ENCODE measurements at places on chromosomes 16 and 17.

- DNase-seq = peak; percentile 80
These were observed 5.1 kb upstream of the GGT6 start for GRCh38 chr17:4565209-4566141.

- no peak for DNase-seq
These were observed 4.7 kb upstream of the PLCG2 start for GRCh38 chr16:81774348-81774747.

- no peak for DNase-seq
These were observed 9.7 kb upstream of the ARL2BP start for GRCh38 chr16:57235128-57236021.

- DNase-seq = no peak
These were observed 3.3 kb downstream of the COTL1 start for GRCh38 chr16:84614623-84614967.

DNA sequence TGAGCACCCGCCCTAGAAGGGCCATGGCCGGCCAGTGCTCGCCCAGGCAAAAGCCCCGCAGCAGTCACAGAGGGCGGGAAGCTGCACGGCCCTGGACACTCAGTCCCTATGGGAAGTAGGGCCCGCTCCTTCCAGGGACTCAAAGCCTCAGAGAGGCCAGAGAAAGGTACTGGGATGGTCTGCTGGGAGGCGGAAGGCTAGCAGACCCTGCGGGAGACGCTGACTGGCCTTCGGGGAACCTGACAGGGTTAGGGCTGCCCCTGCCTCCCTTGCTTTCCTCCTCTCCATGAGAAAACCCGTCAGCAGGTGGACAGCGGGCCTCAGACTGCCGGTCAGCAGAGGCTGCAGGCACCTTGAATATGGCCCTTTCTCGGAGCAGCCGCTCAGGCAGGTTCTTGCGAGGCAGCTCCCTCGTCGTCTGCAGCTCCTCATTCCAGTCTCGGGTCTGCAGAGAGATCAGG, 11.5 kb downstream of the CLUH start:
- peak; percentile 6 for DNase-seq

- DNase-seq = peak; percentile 8
These were observed 38.1 kb downstream of the C17orf75 start for GRCh38 chr17:32303781-32304288.

DNA sequence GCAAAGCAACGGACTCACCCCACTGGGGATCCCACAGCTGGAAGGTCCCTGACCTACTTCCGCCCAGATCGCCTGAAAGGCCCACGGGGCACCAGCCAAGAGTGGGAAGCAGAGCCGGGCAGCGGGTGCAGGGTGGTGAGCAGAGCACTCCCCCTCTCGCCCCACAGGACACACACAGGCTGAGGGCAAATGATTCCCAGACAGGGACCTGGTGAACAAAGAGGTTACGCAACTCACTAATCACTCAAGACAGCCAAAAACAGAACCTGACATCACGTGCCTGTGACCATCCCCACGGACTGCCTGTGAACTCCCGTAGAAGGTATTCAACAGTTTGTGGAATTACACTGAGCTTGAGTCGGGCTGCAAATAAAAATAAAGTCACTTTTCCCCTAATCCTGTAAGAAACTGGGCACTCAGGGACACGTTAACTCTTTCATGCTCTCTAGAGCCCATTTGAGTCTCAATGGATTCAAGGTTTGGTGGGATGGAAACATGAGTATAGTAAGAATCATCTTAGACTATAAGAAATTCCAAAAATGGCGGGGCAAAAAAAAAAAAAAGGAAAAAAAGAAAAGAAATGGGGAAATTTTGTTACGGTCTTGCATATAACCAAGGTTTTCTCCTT, 396.1 kb downstream of the SOX9 start:
- DNase-seq = no peak

Data from iPS-NIHi11 (cell line).